ENCODE measurements at places on chromosomes 2 and 18.

GRCh38 chr18:6444466-6445228, 29.9 kb upstream of the L3MBTL4 start:
- no peak for DNase-seq

DNA sequence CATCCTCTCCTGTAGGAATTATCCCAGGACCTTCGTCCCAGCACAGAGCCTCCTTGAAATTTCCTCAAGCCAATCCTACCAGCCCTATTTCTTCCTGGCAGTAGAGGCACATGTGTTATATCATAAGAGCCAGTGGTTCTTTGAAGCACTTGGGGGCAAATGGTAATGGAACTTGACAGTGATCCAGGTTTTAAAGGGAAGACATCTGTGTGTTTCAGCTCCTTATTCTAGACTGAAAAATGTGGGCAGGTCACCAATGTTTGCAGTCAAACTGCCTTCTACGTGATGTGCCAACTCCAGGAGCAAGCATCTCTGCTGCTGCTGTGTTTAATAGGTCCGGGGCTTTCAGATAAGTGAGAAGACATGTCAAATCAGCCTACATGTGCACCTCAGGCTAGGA, 157.1 kb downstream of the GALNT14 start:
- DNase-seq, result peak; percentile 26

GRCh38 chr2:4135765-4136164, 432.4 kb downstream of the DCDC2C start:
- DNase-seq, result no peak

DNA sequence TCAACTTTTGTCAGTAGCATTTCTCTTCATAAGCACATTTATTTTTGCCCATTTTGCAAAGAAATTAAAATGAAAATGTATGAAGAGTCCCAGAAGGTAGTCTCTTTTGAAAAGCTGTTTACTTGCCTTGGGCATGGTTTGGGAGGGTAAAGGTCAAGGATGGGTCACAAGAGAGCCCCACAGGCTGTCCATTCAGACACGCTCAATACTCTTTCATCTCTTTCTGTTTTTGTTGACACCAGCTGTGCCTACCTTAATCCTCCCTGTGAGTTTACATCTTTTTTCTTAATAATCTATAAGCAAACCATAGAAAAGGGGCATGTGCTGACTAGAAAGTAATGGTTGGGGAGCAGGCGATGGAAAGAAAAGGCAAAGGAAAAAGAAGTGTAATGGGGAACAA, 49.6 kb upstream of the KLF7 start:
- DNase-seq, result no peak

DNA sequence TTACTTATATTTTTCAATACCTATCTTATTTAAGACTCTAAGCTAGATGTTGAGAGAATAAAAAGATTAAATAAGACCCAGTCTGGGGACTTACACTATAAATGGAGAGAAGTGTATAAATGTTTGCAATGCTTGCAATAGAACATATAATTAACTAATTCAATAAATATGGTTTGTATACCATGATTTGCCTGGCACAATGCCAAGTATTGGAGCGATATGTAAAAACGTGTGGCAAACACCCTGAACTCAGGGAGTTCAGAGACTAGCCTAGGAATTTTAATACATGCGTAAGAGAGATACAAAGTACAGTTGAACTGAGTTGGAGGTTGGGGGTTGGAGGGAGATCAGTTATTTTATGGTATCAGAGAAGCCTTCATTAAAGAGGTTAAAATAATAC, 251.8 kb upstream of the DDX18 start:
- no peak for DNase-seq

GRCh38 chr2:9235147-9236044, 28.8 kb downstream of the ASAP2 start:
- peak; percentile 51 for DNase-seq

GRCh38 chr2:37268111-37268510, 36.7 kb downstream of the NDUFAF7 start:
- DNase-seq, result no peak

GRCh38 chr18:50272568-50272967, 6.3 kb upstream of the CFAP53 start:
- DNase-seq, result no peak

GRCh38 chr2:239983004-239983778, 42.0 kb downstream of the NDUFA10 start:
- no peak for DNase-seq

GRCh38 chr2:68993660-68994059, 19.2 kb downstream of the GKN1 start:
- no peak for DNase-seq

- no peak for DNase-seq
Observed at GRCh38 chr2:105798595-105798994, 53.9 kb downstream of the NCK2 start.

DNA sequence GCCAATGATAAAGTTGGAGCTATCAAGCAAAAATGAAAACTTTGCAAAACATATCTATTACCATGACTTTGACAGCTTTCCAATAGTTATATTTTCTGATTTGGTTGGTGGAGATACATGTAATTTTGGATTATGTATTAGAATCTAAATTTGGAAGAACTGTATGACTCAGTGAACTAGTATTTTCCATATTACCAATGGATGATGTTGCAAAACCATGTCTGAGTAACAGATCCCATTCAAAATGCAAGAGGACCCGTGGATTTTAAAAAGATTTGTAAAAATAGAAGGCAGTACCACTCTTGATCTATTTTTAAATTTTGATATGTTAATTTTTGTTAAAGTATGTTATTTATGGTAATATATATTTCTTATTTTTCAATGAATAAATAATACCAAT, 83.0 kb downstream of the TAF4B start:
- DNase-seq, result no peak

DNA sequence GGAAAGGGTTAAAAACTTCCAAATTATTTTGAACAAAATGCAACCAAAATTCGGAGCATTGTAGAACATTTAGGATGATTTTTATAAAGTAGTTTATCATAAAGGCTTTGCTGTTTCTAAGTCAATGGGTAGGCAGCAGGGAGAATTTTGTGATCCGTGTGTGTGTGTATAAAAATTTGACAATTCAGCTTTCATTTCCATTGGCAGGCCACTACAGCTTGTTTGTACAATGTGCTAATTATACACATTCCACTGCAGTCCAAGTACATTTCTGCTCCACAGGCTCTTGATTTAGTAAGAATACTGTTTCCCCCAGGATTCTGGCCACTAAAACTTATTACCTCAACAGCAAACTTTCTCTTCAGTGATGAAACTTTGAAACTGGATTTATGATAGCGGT, 71.8 kb upstream of the LTBP1 start:
- DNase-seq, result no peak

- DNase-seq, result no peak
Observed at GRCh38 chr2:28228434-28228995, 164.1 kb upstream of the FOSL2 start.

- DNase-seq, result no peak
Observed at GRCh38 chr2:122079844-122080243, 324.4 kb downstream of the TSN start.

GRCh38 chr2:151947813-151948165, 119.6 kb upstream of the ARL5A start:
- no peak for DNase-seq

GRCh38 chr2:37887286-37887685, 37.8 kb upstream of the RMDN2 start:
- no peak for DNase-seq

DNA sequence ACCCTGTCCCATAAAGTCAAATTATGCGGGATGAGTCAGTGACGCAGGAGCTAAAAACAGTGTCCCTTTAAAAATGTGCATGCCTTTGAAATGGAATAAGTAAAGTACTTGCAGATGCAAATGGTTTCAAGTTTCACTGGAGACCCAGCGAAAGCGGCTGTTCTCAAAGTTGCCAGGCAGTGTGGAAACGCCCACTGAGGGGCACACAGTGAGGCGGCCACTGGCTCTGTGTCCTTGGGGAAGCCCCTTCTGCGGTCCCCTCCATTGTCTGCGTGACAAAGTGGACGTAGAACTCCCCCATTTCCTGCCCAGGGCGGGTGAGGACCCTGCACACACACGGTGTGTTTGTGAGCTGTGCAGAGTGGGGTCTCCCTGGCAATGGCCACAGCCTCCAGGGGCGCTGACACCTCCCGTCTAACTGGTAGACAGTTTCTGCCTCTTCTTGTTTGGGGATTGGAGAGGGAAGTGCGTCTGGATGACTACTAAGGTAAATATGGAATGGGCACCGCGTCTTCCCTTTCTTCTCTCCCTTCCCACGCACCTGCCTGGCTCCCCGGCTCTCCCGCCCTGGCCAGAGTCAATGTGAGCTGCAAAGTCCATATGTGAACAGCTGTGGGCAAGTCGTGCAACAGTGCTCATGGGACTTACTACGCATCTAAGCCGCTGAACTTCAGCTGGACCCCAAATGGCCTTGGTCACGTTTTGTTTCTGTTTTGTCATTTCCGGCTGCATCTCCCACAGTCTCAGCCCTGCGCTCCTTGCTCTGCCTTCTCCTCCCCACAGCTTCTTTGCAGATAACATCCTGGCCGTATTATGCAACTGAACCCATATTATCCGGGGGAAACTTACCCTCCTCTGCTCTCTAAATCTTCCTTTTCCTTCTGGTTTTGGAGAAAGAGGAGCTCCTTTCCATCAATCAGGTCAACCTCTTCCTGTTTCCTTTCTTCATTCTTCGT, 33.7 kb upstream of the ZNF516 start:
- DNase-seq, result peak; percentile 80

GRCh38 chr2:232714969-232715368, 17.8 kb downstream of the GIGYF2 start:
- no peak for DNase-seq

DNA sequence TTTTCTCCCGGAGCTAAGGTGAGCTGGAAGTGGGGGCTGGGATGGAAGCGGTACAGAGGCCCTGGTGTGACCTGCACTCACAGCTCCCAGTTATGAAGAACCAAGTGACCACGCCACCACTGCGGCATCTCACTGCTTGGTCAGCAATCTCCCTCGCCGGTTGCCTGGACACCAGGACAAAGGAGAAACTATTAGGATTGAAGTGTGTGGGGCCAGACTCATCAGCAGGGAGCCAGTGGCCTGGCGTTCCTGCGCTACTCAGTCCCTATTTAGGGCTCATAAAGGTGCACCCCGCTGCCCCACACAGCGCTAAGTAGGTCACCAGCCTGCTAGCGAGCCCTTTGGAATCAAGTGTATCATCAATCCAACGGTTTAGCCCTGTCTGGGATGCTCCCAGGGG, 82.9 kb downstream of the ZCCHC2 start:
- DNase-seq, result no peak

- no peak for DNase-seq
Observed at GRCh38 chr2:11370377-11371091, 26.1 kb upstream of the ROCK2 start.

- DNase-seq, result no peak
Observed at GRCh38 chr2:172050479-172051125, 34.7 kb upstream of the DLX1 start.

DNA sequence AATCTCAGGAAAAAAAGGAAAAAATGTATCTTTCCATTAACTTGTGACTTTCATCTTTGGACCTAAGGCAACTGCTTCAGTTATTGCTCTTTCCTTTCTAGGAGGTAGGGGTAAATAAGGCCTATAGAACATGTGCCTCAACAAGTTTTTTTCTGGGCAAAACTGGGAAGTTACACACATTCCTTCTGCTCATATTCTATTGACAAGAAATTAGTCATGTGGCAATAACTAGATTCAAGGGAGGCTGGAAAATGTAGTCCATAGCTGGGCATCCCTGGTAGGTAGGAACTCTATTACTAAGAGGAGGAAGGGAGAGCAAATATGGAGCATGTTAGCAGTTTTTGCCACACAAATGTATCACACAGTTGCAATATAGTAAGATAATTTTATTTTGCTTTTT, 37.7 kb upstream of the NEMP2 start:
- no peak for DNase-seq

GRCh38 chr2:100606726-100607343, 44.0 kb downstream of the PDCL3 start:
- DNase-seq, result no peak

- DNase-seq, result no peak
Observed at GRCh38 chr18:31511098-31511497, 13.1 kb downstream of the DSG2 start.

DNA sequence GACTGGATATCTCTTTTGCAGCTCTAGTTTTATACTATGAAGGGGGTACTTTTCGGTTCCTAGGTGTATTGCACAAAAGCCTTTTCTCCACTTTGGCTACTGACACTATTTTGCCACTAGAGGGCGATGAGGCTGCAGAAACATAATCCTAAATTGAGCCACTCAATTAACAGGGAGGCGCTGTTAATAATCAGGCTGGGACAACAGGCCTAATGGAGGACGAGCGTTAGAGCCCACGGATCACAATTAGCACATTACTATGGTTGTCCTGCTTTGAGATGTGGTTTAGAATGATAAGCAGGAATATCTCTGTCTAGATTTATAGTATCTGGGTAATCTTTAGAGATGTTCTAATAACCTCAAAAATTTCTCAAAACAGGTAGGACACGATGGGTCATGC, 62.2 kb upstream of the PMAIP1 start:
- no peak for DNase-seq

DNA sequence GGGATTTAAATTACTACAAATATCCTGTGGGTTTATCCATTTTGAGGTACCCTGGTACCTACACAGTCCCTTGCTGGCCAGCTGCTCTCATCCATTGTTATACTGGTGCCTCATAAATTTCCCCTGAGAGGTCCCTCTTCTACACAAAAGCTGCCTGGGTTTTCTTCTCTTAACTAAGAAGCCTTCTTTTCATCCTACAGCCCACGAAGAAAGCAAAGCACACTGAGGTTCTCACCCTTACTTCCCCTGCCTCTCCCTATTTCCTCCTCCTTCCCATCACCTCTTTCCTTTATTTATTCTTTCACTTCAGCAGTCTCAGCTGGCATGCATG, 154.9 kb downstream of the CSRNP3 start:
- no peak for DNase-seq

GRCh38 chr18:48863432-48864065, 87.2 kb downstream of the SMAD7 start:
- no peak for DNase-seq

DNA sequence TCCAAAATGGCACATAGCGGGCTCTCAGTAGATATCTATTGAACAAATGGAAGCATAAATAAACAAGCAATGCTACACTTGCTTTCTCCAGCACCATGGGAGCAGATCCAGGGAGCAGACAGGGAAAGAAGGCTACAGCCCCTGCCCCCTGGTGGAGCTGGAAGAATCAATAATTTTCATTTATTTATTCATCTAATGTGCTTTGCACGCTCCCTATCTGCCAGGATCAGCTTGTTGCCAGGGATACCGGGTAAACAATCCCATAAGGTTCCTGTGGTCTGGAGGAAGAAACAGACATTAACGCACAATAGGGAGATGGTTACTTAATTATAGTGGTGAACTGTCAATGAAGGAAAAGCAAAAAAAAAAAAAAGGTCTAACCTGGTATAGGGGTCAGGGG, 40.1 kb upstream of the CLASP1 start:
- peak; percentile 47 for DNase-seq

DNA sequence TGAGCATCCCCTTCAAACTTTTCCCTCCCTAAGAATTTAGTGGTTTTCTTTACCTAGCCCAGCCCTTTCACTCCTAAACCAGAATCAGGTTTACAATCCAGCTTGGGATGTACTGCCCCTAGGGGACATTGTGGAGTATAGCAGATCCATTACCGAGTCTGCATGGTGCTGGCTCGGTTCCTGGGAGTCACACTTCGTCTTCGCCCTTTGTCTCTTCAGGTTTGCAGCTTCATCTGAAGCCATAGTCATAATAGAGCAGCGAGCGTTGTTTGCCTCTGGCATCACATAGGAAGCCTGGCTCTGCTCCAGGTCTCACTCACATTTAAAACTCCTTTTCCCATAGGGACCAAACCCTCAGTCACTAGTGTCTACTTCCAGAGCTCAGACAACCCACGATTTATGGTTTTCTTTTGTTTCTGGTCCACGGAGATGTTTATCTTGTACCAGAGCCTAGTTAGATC, 16.8 kb upstream of the LYPD6 start:
- DNase-seq, result peak; percentile 35

- DNase-seq, result no peak
Observed at GRCh38 chr2:162636206-162636728, 202.3 kb downstream of the KCNH7 start.
